Right cardiac atrium (tissue), 5 donors: ENCODE measurements at places on chromosomes 6 and 20. TPM values are rescaled to one million over a fixed set of nuclear protein-coding genes. Genes with fewer than 3 reads are reported as not detected.
A peak's percentile ranks its signal among the peaks of the same experiment; 100 is the strongest.

GRCh38 chr6:166777096-166777630 lies 150.1 kb upstream of the RPS6KA2 start:
- no peak for DNase-seq

DNA sequence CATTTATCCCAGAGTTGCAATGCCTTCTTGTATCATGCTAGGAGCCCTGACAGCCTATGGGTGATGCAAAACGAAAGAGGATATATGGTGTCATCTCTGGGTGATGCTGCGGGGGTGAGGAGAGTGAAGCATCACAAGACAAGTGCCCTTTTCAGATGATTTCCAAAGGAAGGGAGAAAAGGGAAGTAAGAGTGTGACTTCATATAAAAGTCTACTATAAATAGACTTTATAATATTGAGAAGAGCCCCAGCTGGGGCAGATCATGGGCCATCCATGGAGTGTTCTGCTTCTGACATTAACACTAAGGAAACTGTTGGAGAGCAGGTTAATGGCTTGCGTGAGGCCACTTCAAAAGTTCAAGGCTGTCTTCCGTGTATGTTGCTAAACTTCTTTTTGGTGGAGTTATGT lies 4.4 kb downstream of the CD83 start:
- no peak for DNase-seq

Gene MOG
- total RNA-seq: 2.6 TPM

- peak; percentile 62 for DNase-seq
Observed at GRCh38 chr20:47362361-47363219, 6.1 kb upstream of the ZMYND8 start.

DNA sequence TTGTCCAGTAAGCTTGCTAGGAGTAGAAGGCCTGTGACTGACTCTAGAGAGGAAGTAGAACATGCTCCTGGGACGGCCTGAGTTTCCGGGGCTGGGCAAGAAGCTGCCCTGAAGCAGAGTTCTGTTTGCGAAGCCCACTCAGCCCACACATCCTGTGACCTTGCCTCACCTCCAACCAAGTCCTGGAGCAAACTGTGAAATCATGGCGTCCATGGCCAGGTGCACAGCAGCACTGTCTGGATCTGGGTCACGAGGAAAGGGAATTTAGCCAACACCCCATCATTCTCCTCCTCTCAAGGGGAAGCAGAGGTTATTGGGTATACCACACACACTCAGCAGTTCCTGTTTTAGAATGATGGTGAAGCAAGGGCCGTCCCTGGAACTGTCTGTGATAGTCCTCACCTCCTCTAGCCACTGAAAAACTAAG lies 87.5 kb downstream of the CRYBG1 start:
- peak; percentile 12 for DNase-seq

DNA sequence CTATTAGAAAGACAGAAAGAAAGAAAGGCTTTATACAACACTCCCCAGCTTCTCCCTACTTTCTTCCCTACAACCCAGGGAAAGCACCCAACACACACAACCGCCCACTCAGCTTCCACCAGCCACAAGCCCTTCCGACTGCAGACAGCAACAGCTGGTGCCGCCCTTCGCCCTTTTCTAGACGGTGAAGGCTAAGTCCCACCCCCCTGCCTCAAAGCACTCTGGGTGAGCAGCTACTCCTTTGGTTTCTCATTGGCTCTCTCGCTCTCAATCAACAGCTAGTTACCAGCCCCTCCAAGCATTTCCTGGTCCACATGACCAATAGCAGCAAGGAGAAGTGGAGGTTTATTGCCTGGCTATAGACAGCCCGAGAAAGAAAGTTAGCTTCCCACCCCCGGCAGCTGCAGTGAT lies 230.1 kb upstream of the MOCS1 start:
- DNase-seq: no peak

DNA sequence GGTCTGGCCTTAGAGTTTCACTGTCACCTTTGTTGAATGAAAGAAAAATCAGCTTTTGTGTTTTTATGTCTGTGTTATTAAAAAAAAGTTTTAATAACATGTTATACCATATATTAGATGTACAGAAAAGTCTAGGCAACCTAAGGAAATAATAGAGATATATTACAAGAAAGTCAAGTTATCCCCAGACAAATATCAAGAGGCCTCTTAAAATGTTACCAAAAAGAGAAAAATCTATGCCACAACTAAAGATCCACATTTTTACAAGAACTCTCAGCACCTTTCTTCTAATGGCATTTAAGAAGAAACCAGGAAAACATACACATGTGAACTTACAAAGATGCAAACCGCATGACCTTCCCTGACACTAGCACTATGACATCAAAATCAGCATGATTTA lies 26.8 kb downstream of the RAMACL start:
- no peak for DNase-seq

Gene SASH1
- total RNA-seq: 30.0 TPM

DNA sequence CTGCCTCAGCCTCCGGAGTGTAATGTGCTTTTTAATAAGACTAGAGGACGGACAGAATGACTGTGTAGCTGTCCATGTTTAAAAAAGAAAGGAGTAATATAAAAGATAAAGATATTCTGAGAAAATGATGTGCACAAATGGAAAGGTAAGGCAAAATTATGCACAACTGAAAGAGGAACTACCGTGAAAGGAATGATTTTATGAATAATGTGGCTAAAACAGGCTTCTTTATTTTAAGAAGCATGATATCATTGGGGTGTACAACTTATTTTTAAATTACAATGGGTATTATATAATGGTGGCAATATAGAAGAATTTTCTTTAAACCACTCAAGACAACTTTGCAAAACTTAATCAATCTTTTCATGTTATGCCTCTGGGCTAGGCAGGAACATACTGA lies 78.1 kb downstream of the FIG4 start:
- DNase-seq: no peak

Gene CUTA
- total RNA-seq: 134 TPM

- DNase-seq: peak; percentile 66
Observed at GRCh38 chr20:38168791-38169589, 3.9 kb upstream of the TGM2 start.

- DNase-seq: no peak
Observed at GRCh38 chr20:24207803-24208300, 219.3 kb upstream of the GGTLC1 start.

GRCh38 chr20:19658137-19658536 lies 99.9 kb upstream of the RIN2 start:
- DNase-seq: no peak

DNA sequence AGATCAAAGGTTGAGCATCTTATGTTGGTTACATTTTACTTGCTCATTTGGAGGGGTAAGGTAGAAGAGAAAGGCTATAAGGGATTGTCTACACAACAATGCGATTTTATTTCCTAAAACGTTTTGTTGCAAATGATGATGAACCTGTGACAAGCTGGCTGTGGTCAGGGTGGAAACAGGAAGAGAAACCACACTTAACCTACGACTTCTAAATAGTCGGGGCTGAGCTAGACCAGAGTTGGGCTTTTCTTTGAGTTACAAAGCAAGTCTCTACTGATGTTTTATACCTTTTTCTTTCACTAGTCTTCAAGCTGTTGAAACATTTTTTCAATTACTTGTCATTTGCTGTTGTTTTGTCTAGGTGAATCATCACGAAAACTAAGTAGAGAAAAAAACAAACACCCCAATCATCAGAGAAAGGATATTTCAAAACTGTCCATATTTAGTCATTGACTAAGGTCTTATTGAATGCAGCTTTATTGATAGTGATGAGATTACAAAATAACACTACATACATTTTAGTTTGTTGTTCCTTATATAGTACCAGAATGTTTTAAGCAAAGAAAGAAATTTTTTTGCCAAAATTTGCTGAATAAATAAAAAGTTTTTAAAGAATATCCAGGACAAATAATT lies 18.0 kb downstream of the KLHL31 start:
- DNase-seq: no peak

Gene MAP1LC3A
- total RNA-seq: 79.7 TPM

GRCh38 chr20:2217857-2218539 lies 77.8 kb upstream of the TGM3 start:
- no peak for DNase-seq

DNA sequence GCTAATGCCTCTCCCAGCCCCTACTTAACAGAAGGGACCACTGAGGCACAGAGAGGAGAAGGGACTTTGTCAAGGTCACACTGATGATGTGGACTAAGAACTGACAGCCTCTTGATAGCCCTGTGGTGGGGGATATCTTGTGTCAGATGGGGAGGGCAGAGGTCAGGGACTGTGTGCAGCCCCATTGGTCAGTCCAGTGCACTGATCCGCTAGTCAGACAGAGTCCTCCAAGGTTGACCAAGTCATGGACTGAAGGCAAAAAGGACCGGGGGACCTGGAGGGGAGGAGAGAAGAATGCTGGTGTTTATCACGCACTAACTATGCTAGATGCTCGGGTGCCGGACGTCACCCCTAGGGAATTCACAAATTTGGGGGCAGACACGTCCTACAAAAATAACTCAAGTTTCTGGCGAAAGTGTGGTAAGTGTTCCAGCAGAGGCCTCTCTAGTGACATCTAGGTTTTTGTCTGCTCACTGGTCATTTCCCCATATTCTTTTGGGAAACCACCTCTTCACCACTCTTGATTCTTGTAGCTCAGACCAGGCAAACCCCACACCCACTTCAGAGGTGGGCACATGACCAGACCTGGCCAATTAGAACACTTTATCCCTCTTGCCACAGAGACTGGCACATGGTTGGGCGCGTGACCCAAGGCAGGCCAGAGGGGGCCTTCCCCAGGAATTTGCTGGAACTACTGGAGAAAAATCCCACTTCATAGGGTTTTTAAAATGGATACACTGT lies 21.0 kb downstream of the TCF15 start:
- DNase-seq: no peak

Gene PNPLA1
- total RNA-seq: not detected

GRCh38 chr6:153301602-153302001 lies 170.5 kb upstream of the RGS17 start:
- DNase-seq: no peak

- no peak for DNase-seq
Observed at GRCh38 chr6:109001291-109001894, 93.3 kb downstream of the SESN1 start.

Gene TREML2
- total RNA-seq: not detected

- no peak for DNase-seq
Observed at GRCh38 chr6:42925248-42925857, 3.9 kb upstream of the CNPY3 start.

DNA sequence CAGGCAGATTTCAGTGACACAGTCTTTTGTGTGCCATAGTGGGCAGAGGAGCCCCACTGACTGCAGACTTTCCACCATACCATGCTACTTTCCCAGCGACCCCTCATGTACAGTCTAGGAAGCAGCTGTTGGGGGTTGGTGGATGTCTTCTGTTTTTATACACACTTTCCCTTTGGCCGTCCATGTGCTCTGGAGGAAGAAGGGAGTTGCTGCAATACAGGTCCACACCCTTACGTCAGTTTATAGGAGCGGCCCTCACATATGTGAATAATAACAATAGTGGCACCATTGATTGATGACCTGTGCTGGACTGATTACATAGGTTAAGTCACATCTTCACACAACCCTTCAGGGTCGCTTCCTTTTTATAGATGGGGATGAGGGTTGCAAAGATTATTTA lies 17.5 kb upstream of the CCN2 start:
- DNase-seq: no peak

DNA sequence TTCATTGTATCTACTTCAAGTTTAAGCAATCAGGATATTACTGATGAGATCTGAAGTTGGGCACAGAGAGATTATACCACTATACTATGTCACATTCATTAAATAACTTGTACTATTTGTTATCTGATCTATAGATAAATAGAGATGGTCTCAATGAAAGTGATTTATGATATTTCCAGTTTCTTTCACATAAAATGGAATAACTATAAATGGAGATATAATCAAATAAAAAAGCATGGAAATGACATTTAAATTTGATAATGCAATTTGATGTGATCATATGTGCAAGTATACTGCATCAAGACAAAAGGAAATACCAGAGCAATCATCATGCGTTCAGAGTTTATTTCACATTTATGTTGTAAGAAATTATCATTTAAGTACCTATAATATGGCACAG lies 368.9 kb downstream of the PKHD1 start:
- DNase-seq: no peak

- DNase-seq: no peak
Observed at GRCh38 chr6:15284743-15285142, 38.9 kb downstream of the JARID2 start.

GRCh38 chr6:71733970-71734899 lies 152.1 kb upstream of the RIMS1 start:
- DNase-seq: no peak

GRCh38 chr6:25750906-25751305 lies 3.6 kb upstream of the SLC17A4 start:
- no peak for DNase-seq

DNA sequence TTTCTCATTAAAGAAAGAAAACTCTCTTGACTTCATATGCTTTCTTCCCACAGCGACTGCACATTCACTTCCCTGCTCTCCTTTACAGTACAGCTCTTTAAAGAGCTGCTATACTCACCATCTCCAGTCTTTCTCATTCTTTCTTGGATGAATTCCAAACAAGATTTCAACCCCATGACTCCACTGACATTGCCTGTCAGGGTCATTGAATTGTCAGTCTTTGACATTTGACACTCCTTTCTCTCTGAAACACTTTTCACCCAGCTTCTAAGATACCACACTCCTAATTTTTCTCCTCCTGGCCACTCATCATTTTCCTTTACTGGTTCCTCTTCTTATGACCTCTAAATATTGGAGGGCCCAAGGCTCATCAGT lies 811 bp upstream of the ARMH2 start:
- no peak for DNase-seq

GRCh38 chr6:161137320-161137719 lies 136.5 kb downstream of the AGPAT4 start:
- DNase-seq: no peak

DNA sequence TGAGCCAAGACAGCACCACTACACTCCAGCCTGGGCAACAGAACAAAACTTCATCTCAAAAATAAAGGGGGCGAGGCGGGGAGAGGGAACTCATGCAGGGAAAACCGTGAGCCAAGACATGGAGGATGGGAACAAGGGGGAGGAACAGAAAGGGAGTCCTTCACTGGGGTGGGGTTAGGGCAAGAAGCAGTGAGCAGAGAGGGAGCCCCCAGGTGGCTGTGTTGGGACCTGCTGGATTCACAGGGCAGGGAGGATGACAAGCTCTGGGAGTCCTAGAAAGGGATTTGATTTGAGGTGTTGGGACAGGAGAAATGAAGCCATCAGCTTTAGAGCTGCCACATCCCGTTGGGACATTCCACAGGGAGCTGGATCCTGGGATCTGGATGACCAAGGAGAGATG lies 90.6 kb upstream of the TOP1 start:
- no peak for DNase-seq

Gene DEFB124
- total RNA-seq: not detected

DNA sequence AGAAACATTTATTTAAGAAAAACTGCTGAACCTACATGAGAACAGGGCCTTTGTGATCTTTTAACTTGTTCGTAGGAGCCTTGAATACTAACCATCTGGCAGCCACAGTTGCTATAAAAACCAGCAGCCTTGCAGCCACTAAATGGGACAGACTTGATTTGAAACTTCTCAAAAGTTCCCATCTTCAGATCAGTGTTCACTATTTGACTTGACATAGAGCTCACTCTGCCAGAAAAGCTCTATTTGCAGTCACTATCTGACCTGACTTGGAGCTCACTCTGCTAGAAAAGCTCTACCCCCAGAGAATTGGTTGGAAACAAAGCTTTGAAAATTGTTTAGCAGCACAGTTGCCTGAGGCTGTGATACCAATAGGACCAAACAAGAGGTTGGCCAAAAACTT lies 119.3 kb upstream of the F13A1 start:
- no peak for DNase-seq

Gene COL11A2
- total RNA-seq: 1.5 TPM
